GM12864 (cell line): ENCODE measurements at places on chromosomes 11 and 22.

- no peak for DNase-seq
These were observed 6.6 kb downstream of the PAX6 start for GRCh38 chr11:31804312-31805036.

GRCh38 chr11:93253111-93253510 lies 55.3 kb upstream of the SLC36A4 start:
- no peak for DNase-seq

DNA sequence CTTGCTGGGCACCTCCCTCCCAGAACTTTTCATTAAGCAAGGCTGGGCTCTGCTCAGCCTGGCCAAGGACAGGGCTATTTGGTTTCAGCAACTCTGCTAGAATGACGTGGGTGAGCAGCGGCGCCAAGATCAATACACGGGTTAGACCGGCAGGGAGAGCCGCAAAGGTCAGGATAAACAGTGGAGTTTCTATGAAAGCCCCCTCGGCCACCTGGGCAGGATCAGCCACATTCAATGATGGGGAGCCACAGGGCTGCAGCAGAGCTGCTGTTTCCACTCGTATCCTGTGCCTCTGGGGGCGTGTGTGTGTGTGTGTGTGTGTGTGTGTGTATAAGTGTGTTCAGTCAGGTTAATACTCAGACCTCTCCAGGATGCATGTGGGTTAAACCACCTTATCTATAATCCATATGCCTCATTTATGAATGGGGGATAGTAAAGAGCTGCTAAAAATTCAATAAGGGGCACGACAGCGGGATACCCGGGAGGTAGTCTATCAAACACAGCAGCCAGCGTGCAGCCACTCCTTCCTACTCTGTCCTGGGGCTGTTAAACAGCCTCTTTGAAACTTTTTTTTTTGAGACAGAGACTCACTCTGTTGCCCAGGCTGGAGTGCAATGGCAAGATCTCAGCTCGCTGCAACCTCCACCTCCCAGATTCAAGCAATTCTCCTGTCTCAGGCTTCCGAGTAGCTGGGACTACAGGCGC lies 34.8 kb downstream of the MYH9 start:
- DNase-seq: no peak

GRCh38 chr11:87281496-87281895 lies 243.8 kb downstream of the TMEM135 start:
- no peak for DNase-seq

GRCh38 chr11:66818231-66818955 lies 24.8 kb upstream of the RCE1 start:
- no peak for DNase-seq

- no peak for DNase-seq
These were observed 49.9 kb downstream of the RSF1 start for GRCh38 chr11:77770629-77771028.

- DNase-seq: no peak
These were observed 585 bp downstream of the ARHGEF12 start for GRCh38 chr11:120336641-120337354.

DNA sequence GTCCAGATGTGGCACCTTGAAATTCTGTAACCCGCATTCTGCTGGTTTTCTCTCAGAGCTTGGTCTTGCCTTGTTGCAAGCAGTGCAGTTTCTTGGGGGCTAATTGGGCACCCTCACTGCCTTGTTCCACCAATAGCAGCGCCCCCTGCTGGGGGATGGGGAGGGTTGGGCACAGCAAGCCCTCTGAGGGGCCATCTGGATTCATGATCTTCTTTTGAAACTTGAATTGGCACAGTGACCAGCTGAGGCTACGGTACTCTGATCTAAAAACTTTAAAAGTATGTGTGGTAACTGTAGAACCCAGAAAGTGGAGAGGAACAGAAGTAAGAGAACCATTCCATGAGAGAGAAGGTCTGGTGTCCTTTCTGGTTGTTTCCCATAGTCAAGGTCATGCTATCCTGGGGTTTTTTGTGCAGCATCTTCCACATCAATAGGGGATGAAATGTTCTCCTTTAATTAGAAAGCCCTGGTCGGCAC lies 64.2 kb downstream of the MED15 start:
- DNase-seq: no peak

GRCh38 chr22:41801147-41801819 lies 804 bp downstream of the CCDC134 start:
- DNase-seq: no peak
